ENCODE measurements at places on chromosomes 2 and 18.

DNA sequence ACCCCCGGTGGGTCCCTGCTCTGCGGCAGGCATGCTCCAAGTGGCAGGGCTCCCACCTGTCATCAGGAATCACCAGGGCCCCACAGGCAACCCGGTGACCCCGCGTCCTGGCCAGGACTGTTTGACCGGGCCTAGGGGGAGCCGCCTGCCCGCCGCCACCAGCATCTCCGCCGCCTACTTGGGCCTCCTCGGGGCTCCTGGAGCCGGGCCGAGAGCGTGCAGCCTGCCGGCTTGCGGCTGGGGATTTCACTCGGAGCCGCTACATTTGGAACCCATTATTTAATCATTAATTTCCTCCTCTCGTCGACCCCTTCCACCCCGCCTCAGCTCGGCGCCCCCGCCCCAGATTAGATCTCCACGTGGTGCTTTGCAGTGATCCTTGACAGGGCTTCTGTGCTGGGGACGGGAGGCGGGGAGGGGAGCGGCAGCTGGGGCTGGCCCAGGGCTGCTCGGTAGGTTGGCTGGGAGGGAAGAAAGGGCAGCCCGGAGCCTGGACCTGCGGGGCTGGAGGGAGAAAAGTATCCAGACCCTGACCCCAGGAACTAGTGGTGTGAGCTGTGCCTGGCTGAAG is 295.4 kb downstream of the CYP26B1 start:
- DNase-seq = no peak

DNA sequence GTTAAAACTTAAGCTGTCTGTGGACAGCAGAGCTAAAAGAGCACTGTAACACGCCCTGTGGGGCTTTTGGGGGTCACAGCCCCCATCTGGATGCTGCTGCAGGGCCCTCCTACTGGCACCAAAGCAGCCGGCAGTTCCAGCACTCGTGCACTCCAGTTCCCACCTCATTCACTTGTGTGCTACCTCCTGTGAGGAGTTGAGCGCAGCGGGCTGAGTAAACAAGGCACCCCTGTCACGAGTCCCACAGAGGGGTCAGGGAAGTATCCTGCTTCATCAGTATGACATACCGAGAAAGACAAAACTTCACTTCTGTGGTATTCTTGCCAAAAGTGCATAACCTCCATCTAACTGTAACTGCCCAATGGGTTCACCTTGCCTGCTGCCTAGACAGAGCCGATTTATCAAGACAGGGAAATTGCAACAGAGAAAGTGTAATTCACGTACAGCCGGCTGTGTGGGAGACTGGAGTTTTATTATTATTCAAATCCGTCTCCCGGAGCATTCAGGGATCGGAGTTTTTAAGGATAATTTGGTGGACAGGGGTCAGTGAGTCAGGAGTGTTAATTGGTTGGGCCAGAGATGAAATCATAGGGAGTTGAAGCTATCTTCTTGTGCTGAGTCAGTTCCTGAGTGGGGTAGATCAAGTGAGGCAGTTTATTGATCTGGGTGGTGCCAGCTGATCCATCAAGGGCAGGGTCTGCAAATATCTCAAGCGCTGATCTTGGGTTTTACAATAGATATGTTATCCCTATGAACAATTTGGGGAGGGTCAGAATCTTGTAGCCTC is 41.6 kb downstream of the TMEM17 start:
- no peak for DNase-seq

- DNase-seq = no peak
These were observed 10.0 kb downstream of the INPP4A start for GRCh38 chr2:98454500-98455235.

- no peak for DNase-seq
These were observed 317.5 kb upstream of the RAB6C start for GRCh38 chr2:129661935-129662334.

DNA sequence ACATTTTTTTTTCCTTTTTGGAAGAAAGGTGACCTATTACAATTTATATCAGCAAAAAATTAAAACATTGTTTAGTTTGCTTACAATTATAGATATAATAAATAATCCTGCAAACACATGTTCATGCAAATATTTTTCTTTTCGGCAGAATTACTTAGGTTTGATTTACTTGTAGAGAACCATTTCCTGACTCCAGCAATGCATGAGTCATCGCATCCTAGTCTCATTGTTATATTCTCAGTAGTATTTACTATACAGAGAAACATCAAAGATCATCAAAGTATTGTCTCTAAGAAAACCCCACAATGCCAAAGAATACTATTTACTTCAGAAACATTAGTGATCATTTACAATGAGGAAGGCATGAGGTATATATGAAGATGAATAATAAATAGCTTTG is 40.4 kb upstream of the MTIF2 start:
- DNase-seq = no peak

DNA sequence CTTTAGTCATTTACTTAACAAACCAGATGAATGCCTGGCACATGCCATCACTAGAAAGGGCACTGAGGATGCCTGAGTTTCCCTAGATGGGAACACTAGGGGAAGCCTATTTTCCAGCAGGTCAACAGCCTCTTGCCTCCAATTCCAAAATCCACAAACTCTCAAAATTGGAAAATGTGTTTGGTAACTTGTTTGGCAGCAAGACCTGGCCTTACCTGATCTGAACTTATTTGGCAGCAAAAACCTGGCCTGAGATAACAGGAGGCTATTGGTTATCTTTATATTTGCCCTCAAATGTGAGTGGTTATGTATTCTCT is 2.6 kb downstream of the LIPG start:
- no peak for DNase-seq

DNA sequence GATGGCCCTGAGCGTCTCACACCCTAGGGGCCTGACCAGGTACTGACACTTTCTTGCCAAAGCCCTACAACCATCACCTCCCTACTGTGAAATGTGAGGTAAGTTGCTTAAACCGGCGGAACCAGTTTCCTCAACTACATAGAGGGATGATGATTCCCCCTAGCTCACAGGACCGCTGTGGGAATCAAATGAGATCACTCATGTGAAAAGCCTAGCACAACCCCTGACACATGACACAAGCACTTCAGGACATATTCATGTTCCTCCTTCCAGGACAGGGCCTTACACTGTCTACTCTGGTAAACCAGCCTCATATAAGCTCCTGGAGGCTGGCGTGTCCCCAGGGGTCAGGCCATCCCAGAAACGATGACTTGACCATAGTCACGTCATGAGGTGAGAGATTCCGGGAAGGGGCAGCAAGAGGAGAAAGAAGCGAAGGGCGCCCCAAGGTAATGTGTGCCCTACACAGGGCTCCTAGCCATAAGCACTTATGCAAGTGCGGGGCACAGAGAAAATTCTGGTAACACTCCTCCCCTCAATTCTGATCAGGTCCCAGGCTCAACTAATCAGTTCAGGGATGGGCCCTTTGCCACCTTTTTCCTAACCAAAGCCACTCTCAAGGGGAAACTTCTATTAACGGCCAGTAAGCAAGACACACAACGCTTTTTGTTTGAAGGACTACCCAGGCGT is 49.5 kb downstream of the C2orf42 start:
- peak; percentile 43 for DNase-seq

- no peak for DNase-seq
These were observed 104.3 kb downstream of the MYO5B start for GRCh38 chr18:50090370-50091312.

- no peak for DNase-seq
These were observed 60.0 kb upstream of the NOSTRIN start for GRCh38 chr2:168742258-168742932.

DNA sequence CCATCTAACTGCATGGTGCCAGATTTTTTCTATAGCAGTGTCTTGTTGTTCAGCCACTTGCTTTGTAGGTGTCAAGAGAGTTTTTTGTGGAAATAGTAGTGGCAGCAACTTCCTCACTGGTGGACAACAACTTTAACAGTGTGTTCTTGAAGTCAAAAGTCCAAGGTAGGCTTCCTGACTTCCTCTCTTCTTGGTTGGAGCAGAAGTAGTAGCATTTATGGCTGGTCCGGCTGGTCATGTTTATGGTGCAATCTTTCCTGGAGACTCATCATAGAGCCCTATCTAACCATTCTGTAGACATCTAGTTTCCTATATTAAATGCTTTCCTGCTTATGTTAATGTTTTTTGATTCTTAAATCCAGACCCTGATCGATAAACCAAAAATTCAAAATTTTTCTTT is 11.7 kb downstream of the GPR75 start:
- DNase-seq = no peak

DNA sequence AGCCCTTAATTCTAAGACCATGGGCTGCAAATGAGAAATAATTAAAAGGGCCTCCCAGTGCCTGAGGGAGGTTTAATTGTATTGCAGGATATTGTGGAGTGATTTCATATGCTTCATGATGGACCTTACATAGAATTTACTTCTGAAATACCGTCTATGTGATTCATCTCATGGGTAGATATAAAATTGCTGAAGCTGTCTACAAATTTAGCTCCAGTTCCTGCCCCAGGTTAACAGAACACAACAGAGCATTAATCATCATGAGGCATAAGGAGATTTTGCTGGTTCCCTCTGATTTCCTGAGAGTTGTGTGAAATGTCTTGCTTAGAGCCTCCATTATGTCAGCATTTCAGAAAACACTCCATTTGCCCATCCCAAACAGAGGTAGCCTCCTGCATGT is 770 bp downstream of the UPP2 start:
- DNase-seq = no peak

DNA sequence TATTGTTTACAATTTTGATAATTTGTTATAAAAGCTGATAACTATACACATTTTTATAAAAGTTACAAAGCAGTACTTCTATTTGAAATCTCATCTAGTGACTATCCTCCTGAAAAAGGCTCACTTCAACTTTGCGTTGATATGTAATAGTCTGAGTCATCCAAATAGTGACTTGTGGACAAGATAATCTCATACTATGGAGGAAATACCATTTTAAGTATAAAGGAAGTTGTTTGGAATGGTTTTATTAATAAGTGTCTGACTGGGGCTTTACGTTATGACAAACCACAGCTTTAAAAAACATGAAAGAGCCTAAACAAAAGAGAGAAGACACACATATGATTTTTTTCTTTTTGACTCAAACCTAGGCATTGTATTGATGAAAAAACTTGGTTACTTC is 272.3 kb upstream of the COL3A1 start:
- DNase-seq = no peak

DNA sequence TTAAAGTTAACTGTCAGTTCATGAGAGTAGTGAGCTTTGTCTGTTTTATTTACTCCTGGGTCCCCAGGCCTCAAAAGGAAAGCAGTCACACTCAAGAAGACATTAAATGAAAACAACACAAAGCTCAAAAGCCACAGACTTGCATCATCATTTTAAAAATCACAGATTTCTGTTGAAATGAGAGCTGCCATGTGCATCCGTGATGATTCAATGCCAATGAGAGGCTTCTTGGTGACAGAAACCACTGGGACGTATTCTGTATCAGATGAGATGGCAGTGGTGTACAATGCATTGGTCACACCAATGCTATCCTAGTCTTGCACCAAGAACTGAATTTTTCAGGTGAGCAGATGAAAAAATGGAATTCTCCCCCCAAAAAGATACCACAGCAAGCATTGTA is 204.8 kb downstream of the ANAPC1 start:
- no peak for DNase-seq

- no peak for DNase-seq
These were observed 128.4 kb downstream of the IRS1 start for GRCh38 chr2:226671141-226671676.

GRCh38 chr2:60891180-60891579 is 9.8 kb downstream of the REL start:
- no peak for DNase-seq

DNA sequence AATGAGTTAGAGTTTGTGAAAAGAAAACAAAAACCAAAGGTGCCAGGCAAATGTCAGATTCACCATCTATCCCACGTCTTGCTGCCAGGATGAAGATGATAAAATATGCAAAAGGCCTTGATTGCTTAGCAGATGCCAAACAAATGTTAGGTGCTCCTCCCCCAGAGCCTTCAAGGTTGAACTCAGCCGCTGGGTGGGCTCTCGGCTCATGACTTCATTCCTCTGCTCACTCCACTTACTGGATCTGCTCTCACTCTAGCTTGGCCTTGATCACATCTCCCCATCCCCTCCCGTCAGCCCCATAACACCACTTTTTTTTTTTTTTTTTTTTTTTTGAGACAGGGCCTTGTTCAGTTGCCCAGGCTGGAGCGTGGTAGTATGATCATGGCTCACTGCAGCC is 38.5 kb downstream of the SH2D6 start:
- DNase-seq = no peak

- no peak for DNase-seq
These were observed 33.7 kb upstream of the LYPD6B start for GRCh38 chr2:149004836-149005235.

DNA sequence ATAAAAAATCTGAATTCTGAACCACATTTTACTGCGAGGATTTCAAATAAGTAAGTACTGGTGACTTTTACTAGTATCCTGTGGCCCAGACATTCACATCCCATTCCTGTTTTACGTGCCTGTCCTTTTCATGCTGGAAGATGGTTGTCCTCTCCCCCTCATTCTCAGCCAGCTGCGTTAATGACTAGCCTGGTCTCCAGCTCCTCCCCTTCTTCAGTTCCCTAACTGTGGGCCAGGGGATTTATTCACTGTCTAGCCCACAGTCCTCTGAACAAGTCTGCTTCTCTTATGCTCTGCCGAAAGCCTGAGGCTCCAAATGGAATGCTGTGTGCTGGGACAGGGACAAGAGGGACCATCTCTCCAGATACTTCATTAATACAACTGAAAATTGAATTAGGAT is 373.9 kb downstream of the PTPRM start:
- DNase-seq = no peak

DNA sequence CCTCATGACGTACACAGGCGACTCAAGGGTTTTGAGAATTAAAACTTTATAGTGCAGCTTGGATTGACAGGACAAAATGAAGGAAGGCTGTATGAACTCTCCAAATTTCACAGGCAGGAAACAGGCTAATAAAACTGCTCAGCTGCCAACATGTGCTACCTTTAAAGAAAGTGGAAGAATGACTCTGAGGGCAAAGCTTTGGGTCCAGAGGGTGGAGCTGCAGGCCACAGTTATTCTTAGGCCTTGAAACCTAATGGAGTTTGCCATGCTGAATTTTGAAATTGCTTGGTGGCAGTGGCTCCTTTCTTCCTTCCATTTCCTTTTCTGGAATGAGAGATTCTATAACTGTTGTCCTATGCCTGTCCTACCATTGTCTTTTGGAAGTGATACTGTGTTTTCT is 34.8 kb downstream of the HAT1 start:
- DNase-seq = no peak

- DNase-seq = no peak
These were observed 98.5 kb downstream of the CELF4 start for GRCh38 chr18:37467002-37467662.

DNA sequence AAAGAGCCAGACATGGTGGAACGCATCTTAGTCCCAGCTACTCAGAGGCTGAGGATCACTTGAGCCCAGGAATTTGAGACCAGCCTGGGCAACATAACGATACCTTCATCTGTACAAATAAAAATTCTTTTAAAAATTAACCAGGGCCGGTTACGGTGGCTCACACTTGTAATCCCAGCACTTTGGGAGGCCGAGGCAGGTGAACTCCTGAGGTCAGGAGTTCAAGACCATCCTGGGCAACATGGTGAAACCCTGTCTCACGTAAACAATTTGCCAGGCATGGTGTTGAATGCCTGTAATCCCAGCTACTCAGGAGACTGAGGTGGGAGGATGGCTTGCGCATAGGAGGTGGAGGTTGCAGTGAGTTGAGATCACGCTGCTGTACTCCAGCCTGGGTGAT is 25.8 kb upstream of the KCNG3 start:
- no peak for DNase-seq

Data from effector memory CD4-positive, alpha-beta T cell (primary cell).